CD4-positive, alpha-beta T cell treated with Interleukin-21 for 1 hour (primary cell): ENCODE measurements at places on chromosomes 6 and 20.

DNA sequence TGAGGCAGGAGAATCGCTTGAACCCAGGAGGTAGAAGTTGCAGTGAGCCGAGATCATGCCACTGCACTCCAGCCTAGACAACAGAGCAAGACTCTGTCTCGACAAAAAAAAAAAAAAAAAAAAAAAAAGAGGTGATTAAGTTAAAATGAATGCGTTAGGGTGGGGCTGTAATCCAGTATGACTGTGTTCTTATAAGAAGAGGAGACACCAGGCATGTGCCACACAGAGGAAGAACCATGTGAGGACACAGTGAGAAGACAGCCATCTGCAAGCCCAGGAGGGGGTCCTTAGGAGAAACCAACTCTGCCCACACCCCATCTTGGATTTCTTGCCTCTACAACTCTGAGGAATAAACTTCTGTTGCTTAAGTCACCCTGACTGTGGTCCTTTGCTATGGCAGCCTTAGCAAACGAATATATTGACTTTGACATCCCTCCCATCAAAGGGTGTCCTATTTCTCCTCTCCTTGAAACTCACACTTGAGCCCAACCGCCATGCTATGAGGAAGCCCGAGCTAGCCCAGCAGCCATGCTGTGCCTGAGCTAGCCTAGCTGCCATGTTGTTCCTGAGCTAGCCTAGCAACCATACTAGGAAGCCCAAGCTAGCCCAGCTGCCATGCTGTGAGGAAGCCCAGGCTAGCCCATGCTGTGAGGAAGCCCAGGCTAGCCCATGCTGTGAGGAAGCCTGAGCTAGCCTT is 15.8 kb upstream of the PPP1R16B start:
- DNase-seq: no peak

GRCh38 chr6:65908065-65908464 is 201.0 kb upstream of the EYS start:
- no peak for DNase-seq

DNA sequence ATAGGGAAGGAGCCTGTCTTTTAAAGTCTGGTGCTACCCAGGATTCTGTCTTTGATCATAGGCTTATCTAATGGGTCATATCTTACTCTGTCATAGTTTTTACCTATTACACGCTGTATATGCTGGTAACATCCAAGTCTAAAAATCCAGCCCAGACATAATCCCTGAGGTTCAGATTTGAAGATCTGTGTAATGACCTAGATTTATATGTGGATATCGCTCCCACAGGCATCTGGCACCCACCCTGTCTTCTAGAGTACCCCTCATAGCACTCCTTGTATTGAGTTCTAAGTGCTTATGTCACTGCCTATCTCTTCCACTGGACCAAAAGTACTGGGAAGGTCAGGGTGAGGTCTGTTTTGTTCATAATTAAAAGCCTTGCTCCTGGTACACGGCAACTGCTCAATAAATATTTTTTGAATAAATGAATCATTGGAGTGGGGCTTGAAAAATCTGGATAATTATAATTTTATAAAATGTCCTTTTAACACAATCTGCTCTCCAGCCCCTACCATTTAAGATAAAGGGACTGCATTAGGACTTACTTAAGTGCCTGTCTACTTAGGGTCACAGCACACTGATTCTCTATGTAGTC is 136.4 kb downstream of the FUT9 start:
- no peak for DNase-seq

- DNase-seq: no peak
Observed at GRCh38 chr20:35108921-35109320, 16.3 kb upstream of the TRPC4AP start.

DNA sequence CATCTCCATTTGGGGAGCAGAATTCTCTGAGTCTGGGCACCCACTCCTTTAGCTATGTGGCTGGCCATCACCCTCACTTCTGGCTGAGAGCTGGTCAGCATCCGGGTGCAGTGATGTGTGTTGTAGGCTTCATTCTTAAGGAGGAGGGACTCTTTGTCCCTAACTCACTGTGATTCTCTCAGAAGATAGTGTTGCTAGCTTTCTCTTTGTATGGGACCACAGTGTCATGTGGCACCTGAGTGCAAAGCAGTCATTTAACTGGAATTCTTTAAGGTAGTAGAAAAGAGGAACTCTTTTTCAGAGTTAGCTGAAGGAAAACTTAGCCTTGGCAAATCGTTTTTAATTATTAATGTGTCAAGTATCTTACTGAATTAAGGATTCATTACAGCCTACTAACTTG is 165.9 kb downstream of the JARID2 start:
- no peak for DNase-seq

GRCh38 chr6:75493400-75494064 is at the start of gene FILIP1:
Gene FILIP1 (minus strand): TSS chr6:75493800. CDS start chr6:75414972, 78,828 bp downstream.
- no peak for DNase-seq

DNA sequence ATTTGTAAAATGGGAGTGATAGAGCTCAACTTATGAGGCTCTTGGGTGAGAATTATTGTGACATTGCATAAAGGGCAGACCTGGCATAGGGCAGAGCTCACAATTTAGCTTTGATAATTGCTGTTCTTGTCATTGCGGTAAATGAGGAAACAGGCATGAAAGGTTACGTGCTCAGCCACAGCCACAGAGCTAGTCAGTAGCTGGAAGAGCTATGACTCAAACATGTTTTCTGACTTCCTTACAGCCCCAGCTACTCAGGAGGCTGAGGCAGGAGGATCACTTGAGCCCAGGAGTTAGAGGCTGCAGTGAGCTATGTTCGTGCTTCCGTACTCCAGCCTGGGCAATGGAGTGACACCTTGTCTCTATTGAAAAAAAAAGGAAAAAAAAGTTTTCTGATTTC is 3.5 kb upstream of the GHRH start:
- no peak for DNase-seq

DNA sequence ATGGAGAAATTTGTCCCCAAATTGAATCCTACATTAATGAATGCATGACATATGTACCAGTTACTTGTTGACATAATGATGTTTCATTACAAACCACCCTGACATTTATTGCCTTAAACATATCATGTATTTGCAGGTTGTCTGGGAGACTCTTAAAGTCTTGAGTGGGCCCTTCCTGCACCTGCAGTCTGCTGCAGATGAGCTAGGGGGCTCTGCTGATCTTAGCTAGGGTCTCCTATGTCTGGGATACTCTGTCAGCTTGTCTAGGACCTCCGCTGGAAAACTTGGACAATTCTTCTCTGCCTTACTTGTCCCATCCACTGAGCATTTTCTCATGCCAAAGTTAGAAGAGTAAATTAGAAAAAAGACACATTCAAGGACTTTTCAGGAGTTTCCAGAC is 581.6 kb downstream of the HAO1 start:
- DNase-seq: no peak

DNA sequence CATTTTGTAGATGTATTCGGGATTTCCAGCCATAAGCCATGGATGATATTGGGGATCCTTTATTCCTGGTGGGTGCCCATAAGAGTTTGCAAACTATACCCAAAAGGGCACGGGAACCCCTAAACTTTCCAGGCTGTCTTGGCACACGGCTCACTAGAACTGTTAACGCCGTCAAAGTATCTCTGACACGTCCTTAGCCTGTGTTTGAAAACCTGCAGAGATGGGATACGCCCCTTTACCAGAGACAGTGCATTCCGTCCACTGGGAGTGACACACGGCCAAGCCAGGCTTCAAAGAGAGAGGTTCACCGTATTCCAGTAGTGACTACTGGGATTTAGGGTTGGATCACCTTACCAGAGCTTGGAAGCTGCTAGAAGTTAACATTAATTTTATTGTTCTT is 95.0 kb downstream of the THBS2 start:
- no peak for DNase-seq

DNA sequence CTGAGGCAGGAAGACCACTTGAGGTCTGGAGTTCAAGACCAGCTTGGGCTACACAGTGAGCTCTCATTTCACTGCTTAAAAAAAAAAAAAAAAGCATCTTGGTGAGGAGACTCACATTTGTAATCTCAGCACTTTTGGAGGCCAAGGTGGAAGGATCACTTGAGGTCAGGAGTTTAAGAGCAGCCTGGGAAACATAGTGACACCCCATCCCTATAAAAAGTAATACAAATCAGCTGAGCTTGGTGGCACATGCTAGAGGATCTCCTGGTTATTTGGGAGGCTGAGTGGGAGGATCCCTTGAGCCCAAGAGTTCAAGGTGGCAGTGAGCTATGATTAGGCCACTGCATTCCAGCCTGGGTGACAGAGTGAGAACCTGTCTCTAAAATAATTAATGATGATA is 29.4 kb upstream of the SYNCRIP start:
- DNase-seq: no peak

GRCh38 chr6:11596640-11597237 is 59.2 kb downstream of the TMEM170B start:
- DNase-seq: no peak

- DNase-seq: no peak
Observed at GRCh38 chr6:85459224-85459901, 9.5 kb downstream of the NT5E start.

GRCh38 chr6:72748759-72749158 is 126.9 kb downstream of the KCNQ5 start:
- DNase-seq: no peak

- DNase-seq: no peak
Observed at GRCh38 chr20:52899041-52899608, 73.0 kb upstream of the TSHZ2 start.

GRCh38 chr20:21436205-21436604 is 38.9 kb upstream of the NKX2-4 start:
- no peak for DNase-seq

DNA sequence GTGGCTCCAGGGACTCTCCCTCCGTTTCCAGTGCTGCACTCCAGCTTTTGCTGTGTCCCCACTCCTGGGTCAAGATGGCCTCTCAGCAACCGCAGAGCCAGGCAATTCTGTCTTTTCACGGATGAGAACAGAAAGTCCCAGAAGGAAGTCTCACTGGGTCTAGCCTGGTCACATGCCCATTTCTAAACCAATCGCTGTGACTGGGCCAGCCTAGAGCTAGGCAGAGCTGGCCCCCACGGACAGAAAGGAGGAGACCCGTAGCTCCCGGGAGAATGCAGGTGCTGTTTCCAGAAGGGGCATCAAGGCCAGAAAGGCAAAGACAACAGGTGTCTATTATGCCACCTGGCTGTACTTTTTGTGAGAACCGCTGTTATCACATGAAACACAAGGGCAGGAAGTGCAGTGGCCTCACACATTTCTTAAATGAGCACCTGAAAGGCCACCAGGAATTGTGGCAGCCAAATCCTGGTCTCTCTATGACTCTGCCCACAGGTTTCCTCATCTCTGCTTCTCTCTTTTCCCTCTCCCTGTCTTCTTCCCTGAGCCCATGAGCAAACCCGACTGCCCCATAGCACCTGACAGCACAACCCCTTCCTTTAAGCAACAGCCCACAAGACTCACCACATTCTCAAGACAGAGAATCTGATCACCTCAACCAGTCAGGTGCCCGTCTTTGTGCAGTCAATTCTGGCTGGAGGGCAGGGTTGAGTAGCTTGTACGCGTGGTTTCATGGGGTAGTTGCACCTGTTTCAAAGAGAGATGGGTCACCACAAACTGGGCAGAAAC is 37.1 kb upstream of the B4GALT5 start:
- peak; percentile 11 for DNase-seq

DNA sequence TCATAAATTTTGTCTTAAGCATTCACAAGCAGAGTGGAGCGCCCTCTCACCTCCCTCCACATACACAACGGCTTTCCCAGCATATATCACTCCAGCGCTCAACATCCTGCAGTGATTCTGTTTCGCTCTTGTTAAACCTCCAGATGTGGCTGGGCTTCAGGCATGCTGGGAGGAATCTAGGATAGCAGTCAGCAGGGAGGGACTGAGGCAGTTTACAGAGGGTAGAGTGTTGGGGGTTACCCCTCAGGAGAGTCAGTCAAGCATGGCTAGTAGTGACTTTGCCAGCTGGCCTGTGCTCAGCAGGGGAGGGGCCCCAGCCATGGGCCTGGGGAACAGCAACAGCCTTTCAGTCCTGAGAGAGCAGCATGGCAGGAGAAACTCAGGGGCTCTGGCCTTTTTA is 161.4 kb upstream of the FLRT3 start:
- DNase-seq: no peak

GRCh38 chr6:127879685-127880084 is 21.2 kb downstream of the THEMIS start:
- DNase-seq: peak; percentile 55

DNA sequence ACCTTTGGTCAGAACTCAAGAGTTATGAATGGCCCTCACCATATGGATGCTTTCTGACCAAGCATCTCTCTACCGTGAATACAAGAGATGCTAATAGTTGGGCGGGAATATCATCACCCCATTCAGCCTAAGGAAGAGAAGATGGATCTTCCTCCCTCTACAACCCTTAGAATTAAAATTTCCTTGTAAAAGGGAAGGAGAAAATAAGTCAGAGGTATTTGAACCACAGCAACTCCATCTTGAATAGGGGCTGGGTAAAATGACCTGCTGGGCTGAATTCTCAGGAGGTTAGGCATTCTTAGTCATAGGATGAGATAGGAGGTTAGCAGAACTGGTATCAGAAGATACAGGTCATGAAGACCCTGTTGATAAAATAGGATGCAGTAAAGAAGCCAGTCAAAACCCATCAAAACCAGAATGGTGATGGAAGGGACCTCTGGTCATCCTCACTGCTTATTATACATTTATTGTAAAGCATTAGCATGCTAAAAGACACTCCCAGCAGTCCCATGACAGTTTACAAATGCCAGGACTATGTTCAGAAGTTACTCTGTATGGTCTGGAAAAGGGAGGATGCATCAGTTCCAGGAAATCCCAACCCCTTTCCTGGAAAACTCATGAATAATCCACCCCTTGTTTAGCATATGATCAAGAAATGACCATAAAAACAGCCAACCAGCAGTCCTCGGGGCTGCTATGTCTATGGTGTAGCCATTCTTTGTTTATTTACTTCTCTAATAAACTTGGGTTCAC is 101.2 kb downstream of the DTNBP1 start:
- DNase-seq: no peak

- no peak for DNase-seq
Observed at GRCh38 chr6:152750694-152751093, at the start of gene VIP. Gene VIP (plus strand): TSS chr6:152750797. CDS start chr6:152752178, 1,381 bp downstream.

GRCh38 chr6:136117081-136117480 is 133.0 kb downstream of the MTFR2 start:
- DNase-seq: no peak

- no peak for DNase-seq
Observed at GRCh38 chr6:147128056-147128455, 76.2 kb upstream of the STXBP5 start.

- DNase-seq: no peak
Observed at GRCh38 chr6:35493307-35493983, 3.4 kb downstream of the TEAD3 start.

DNA sequence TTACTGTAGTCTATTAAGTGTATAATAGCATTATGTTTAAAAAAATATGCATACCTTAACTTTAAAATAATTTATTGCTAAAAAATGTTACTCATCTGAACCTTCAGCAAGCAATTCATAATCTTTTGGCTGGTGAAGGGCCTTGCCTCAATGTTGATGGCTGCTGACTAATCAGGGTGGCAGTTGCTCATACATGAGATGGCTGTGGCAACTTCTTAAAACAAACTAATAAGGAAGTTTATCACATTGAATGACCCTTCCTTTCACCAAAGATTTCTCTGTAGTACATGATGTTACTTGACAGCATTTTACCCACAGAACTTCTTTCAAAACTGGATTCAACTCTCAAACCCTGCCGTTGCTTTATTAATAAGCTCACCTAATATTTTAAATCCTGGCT is 84.0 kb downstream of the TASP1 start:
- DNase-seq: no peak

GRCh38 chr6:168666699-168667427 is 225.9 kb downstream of the SMOC2 start:
- no peak for DNase-seq

GRCh38 chr20:63416631-63417030 is 55.5 kb upstream of the CHRNA4 start:
- no peak for DNase-seq

GRCh38 chr6:70171236-70171635 is 131.6 kb downstream of the COL9A1 start:
- no peak for DNase-seq

- no peak for DNase-seq
Observed at GRCh38 chr6:148959008-148959407, 212.2 kb downstream of the UST start.
